ENCODE measurements at places on chromosomes 1 and 21.

DNA sequence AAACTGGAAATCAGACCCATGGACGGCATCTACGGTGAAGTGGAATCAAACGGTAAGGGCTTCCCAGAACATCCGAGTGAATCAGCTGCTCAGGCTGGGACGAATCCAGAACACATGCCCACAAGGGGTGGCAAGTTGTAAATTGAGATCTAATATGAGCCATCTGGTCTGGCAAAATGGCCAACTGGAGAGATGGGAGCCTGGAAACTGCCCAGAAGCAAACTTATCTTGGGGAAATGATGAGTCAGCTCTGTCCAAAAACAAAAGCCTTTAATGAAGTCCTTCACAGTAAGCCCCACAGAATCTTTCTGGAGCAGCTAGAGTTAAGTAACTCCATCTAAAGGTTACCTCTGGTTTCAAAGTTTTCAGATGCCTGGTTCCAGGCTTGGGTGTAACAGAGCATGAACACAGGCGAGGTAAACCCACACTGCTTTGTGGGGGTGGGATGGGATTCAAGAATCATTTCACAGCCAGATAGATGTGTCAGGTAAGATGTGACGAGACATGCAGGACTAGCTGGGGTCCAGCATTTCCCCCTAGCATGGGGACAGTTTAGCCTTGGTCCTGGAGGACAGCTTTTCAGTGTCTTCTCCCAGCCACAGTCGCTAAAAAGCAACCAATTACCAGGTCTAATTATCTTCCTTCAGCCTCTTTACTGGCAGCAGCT is 10.5 kb upstream of the SRP9 start:
- no peak for DNase-seq

GRCh38 chr1:172136925-172137324 is 283.6 kb upstream of the C1orf105 start:
- DNase-seq = no peak

- DNase-seq = no peak
Measured at GRCh38 chr1:59761443-59761842, 53.3 kb upstream of the HOOK1 start.

- no peak for DNase-seq
Measured at GRCh38 chr1:79679916-79680315, 673.4 kb upstream of the ADGRL4 start.

DNA sequence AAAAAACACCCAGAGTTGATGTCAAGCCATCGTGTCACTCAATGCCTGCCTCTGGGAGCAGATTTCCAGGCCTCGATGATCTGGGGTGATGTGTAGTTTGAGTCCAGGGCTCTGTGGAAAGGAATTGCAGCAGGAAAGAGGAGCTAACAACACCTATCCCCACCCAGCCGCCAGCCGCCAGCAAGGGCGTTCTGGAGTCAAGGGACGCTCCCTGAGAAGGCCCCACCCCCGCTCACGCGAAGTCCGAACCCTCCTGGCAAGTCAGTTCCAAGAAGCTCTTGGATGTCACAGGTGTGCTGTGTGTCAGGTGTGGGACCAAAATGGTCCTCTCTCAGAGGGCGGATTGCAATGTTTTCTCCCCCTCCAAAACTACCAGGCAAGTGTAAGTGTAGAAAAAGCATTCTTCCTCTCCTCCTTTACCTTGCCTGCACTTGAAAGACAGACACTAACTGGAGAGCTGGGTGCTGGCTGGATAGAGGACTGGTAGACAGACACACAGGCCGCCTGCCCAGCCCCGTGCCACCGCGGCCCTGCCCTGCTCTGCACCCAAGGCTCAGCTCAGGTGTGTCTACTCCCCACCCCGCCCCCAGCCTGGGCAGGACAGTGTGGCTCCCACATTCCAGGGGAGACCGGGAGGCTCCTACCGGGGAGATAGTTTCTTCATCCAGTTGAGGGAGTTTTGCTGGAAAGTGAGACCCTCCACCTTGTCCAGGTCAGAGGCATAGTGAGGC is 8.5 kb downstream of the AGT start:
- DNase-seq = no peak

DNA sequence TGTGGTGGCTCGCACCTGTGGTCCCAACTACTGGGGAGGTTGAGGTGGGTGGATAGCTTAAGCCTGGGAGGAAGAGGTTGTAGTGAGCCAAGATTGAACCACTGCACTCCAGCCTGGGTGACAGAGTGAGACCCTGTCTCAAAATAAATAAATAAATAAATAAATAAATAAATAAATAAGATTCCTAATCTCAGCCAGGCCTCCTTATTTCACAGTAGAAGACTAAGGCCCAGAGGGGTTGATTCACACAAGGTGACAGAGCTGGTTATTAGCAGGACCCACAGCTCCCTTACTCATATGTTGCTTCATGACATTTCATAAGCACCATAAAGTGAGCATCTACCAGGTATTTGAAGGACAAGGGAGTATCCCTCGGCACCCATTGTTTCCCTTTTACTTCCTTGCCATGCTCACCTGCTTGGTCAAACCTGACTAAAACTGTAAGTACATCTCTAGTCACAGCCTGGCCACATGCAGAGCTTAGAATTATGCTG is 32.7 kb downstream of the ALG14 start:
- no peak for DNase-seq

DNA sequence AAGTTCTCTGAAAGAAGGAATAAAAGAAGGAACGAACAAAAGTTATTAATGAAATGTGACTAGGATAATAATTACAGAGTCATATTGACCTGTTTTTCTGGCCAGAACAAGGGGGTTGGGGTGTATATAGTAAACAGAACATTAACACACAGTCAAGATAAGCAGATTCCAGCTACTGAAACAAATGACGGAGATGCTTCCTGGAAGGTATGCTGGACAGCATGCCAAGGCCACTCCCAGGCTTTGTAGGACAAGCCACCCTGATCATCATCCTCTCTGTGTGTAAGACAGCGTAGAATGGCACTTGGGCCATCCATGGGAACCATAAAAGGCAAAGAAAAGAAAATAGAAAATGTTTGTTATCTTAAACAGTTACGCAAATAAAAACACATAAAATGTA is 120.7 kb downstream of the TGFBR3 start:
- no peak for DNase-seq

GRCh38 chr1:240245629-240246020 is 153.9 kb downstream of the FMN2 start:
- no peak for DNase-seq

DNA sequence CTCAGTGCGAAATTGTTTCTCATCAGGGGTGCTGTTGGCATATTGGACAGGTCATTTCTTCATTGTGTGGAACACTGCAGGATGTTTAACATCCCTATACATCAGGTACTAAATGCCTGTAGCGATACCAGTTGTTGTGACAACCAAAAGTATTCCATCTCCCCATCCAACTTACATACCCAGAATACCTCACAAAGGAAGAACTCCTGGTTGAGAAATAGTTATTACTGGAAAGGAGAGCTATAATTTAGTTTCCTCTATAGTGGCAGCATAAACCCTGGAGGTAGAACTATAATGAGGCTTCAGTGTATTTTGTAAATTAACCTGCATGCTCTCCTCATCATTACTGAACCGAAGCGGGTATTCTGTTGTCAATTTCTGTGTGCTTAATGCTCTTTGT is 45.1 kb downstream of the IVNS1ABP start:
- no peak for DNase-seq

GRCh38 chr1:66058558-66058957 is 265.9 kb downstream of the PDE4B start:
- DNase-seq = no peak

DNA sequence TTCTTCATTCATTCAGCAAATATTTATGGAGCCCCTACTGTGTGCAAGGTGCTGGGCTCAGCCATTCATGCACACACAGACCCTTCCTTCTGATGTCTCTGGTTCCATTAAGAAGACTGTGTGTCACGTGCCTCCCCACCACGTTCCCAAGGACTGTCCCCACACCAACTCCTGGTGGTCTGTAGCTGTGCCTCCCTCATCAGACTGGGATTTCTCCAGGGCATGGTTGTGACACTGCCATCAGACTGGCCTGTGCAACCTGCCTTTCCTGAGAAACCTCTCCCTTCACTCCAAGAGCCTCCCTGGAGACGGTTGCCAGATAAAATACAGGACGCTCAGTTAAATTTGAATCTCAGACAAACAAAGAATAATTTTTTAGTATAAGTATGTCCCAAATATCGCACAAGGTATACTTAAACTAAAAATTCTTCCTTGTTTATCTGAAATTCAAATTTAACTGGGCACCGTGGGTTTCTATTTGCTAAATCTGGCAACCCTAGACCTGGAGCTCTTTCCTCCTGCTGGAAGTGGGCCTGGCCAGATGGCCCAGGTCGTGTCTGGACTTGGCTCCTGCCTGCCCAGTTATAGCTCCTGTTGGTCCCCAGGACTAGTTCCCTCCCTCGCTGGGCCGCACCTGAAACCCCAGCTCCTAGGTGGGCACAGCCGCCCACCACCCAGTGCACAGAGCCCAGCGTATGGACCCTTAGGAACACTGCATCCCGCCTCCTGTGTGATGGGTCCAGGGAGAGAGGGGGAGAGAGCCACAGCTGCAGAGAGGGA is 76.9 kb downstream of the RAP1GAP start:
- DNase-seq = no peak

- no peak for DNase-seq
Measured at GRCh38 chr1:87941337-87941946, 612.8 kb downstream of the LMO4 start.

- no peak for DNase-seq
Measured at GRCh38 chr1:62335656-62336055, 16.4 kb upstream of the KANK4 start.
